ENCODE measurements at places on chromosomes 11 and 22.

- no peak for DNase-seq
These were observed 90.5 kb upstream of the LUZP2 start for GRCh38 chr11:24406389-24406788.

GRCh38 chr11:64419818-64420485, 61.0 kb downstream of the RPS6KA4 start:
- DNase-seq = no peak

- no peak for DNase-seq
These were observed 3.4 kb upstream of the OR8I2 start for GRCh38 chr11:56089697-56090096.

- no peak for DNase-seq
These were observed 128.1 kb upstream of the E2F8 start for GRCh38 chr11:19368726-19369375.

DNA sequence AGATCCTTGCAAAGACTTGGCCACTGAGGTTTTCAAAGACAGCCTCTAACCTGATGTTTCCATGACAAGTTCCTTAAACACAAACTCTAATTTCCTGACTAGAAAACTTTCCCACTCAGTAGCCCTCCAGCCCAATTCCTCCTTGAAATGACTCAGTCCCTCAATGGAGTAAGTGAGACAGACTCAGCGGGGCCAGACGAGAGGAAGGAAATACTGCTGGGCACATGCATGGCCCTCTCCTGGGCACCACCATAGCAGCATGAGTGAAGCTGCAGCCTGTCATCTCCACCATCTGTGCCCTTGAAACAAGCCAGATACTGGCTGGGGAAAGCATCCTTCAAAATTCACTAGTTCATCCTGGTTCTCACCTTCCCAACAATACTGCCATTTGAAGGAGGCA, 76.2 kb upstream of the GDPD4 start:
- no peak for DNase-seq

DNA sequence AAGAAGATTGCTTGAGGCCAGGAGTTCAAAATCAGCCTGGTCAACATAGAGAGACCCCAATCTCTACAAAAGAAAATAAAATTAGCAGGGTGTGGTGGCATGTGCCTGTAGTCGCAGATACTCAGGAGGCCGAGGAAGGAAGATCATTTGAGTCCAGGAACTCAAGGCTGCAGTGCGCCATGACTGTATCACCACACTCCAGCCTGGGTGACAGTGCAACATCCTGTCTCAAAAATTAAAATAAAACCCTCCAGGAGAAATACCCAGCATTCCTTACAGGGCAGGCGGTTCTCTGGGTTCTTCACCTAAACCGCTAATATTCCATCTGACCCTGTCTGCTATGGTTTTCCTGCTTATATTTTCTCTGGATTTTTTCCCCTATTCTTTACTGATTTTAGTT, 13.5 kb downstream of the TCF20 start:
- no peak for DNase-seq

DNA sequence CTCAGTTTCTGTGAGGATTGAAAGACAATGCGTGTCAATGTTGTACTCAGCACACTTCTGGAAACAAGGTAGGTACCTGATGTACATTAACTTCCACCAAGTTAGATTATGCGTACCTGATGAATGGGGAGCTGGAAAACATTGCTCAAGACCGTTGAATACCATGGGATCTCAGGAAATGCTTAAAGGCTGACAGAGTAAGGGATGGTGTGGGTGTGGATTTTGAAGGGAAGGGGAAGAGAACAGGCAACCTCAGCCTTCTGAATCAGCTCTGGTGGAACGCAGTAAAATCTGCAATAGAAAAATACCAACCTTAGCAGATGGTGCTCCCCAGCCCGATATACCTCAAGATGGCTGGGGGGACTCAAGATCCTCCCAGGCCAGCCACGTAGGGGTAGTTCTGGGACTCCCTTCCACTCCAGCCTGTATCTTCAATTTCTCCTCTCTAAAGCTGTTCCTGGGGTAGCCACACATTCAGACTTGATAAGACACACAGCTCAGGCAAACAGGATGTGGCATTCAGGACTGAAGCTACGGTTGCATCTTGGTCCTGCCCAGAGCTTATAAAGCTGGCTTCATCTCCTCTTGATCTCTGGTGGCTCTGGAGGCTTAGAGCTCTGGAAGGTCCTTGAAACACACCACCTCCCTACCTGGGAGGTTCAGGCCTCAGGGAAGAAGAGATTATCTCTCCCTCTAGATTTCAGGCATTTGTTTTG, 111.8 kb downstream of the CTNND1 start:
- DNase-seq = no peak

GRCh38 chr11:122703541-122704272, 48.2 kb downstream of the UBASH3B start:
- DNase-seq = no peak

- DNase-seq = no peak
These were observed 7.1 kb downstream of the SLC7A4 start for GRCh38 chr22:21025266-21025665.
